Activated CD4-positive, alpha-beta T cell treated with anti-CD3 and anti-CD28 coated beads for 24 hours (primary cell): ENCODE measurements at places on chromosomes 12 and 14.

- DNase-seq, result no peak
These were observed 277.9 kb upstream of the E2F7 start for GRCh38 chr12:77343291-77343690.

DNA sequence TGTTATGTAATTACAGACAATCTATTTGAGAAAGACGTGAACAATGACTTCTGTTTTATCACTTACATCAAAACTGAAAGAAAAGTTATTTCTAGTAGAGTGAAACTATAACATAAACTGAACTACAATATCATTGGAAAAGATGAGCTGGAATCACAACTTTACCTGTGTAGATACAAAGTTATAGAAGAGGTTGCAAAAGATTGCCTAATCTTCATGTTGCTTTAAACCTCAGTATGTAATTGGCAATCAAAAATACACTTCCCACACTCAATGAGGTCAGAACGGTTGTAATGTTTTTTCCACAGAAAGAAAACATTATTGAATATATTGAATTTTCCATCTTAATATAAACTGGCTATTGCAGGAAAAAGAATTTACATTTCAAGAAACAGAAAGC lies 37.7 kb upstream of the GXYLT1 start:
- DNase-seq, result no peak

- DNase-seq, result no peak
These were observed at the start of gene CCDC63 for GRCh38 chr12:110846615-110847566. Gene CCDC63 (plus strand): TSS chr12:110846987. CDS start chr12:110852955, 5,968 bp downstream.

DNA sequence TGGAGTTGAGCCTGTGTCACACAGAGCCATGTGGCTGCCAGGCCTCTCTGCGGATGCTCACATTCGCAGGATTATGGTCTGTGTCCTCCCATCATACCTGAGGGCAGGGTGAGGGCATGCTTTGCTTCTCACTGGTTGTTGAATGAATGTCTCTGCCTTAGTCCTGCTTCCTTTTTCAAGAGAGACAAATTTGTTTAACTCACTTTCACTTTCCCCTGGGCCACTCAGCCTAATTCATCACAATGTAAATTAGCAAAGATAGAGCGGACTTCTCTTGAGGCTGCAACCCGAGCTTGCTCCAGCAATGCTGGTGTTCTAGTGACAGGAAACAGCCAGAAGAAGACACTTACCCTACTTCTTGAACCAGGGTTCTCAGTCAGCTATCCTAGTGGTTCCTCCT lies 35.5 kb upstream of the PAX9 start:
- no peak for DNase-seq

- no peak for DNase-seq
These were observed 22.9 kb upstream of the TCL1B start for GRCh38 chr14:95663226-95663797.

- no peak for DNase-seq
These were observed 34.5 kb upstream of the BICD1 start for GRCh38 chr12:32072102-32072501.

DNA sequence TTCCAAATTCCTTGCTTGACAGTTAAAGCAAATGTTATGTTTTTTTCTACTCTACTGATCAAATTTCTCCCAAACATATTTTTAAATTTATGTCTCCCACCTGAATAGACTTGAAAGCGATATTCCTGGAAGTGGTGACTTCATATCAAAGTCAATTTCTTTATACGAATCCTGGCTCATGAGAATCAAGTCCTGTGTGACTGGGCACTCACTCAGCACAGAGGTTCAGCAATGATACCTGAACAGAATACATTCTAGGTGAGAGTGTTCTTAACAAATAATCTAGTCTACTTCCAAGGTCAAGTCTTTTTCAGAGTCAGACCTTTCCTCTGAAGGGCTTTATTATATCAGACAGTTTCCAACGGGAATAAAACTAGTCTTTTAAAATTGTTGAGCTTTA lies 1070.6 kb downstream of the TRHDE start:
- DNase-seq, result no peak

GRCh38 chr14:72633551-72633950 lies 260.4 kb downstream of the DPF3 start:
- no peak for DNase-seq

DNA sequence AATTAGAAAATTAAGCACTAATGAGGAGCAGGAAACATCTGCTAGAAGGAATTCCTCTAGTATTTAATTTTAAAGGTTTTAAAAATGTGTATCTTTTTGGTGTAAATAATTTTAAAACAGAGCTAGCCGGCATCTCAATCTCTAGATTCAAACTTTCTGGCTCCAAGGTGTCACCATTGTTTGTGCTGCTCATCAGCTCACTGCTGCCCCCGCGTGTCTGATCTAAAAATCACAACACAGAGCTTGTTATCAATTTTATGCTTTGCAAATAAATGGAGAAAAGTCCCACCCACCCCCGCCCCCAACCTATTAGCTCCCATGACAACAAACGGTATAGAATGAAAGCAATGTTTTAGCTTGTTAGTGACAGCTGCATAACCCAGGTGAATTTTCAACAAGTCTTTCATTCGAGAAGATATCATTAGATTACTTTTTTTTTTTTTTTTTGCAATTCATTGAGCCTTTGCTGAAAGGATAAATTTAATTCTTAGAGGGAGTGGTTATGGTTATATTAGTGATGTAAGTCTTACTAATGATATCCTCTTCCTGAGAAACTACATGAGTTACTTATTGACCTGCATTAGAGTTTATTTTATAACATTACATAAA lies 11.3 kb upstream of the ABHD12B start:
- peak; percentile 90 for DNase-seq

- no peak for DNase-seq
These were observed 354.6 kb downstream of the NRXN3 start for GRCh38 chr14:78524766-78525165.

- no peak for DNase-seq
These were observed 60.2 kb downstream of the KDM2B start for GRCh38 chr12:121520586-121521086.

DNA sequence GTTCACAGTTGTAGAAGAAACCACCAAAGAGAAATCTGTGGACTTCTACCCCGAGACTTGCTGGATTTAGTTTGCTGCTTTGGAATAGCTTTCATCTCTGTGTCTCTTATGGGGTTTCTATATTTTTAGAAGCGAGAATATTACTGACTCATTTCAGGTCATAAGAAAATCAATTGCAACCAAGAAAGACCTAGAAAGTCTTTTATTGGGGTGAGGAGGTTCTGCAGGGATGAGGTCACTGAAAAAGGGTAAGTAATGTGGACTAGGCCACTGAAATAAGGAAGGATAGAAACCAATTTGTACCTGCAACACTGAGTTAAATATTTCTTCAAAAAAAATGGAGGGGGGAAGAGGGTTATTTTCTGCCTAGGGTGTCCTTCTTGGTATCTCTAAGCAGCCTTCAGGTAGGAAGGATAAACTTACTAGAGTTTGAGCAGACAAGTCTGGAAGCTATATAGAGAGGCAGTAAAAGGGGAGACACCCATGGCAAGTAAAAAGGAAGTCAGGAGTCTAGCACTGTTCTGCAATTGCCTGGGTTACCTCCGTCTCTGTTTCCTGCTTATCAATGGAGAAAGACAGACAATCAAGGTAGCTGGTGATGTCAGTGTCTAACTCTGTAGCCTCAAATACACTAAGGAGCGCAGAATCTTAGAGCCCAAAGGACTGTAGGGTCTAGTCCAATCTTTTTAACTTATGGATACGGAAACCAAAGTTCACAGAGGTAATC lies 19.6 kb upstream of the KERA start:
- DNase-seq, result no peak

DNA sequence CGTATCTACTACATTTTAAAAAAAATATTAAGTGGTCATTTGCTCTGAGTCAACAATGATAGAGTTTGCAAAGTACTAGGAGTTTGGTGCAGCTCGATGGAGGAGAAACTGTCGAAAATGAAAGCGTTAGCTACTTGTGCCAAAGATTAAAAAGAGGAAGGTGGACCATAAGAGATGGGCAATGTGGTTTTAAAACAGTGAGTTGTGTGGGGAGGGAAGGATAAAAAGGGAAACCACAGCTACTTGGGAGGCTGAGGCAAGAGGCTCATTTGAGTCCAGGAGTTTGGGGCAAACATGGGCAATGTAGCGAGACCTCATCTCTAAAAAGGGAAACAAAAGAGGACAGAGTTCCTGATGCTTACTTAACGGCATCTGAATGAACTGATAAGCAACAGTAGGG lies 18.2 kb upstream of the STRAP start:
- no peak for DNase-seq

DNA sequence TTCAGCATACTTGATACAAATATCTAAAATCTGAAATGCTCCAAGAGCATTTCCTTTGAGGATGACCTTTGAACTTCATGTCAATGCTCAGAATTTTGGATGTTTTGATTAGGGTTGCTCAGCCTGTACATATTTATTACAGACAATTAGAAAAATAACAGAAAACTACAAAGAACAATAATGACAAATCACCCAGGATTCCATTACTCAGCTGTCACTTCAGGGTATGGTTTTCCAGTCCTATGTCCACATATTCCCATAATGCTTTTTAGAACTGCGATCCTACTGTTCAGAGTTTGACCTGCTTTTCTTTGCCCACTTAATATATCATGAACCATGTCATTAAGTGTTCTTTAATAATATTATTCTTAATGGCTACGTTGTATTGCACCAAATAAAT lies 11.4 kb downstream of the DLGAP5 start:
- DNase-seq, result no peak

DNA sequence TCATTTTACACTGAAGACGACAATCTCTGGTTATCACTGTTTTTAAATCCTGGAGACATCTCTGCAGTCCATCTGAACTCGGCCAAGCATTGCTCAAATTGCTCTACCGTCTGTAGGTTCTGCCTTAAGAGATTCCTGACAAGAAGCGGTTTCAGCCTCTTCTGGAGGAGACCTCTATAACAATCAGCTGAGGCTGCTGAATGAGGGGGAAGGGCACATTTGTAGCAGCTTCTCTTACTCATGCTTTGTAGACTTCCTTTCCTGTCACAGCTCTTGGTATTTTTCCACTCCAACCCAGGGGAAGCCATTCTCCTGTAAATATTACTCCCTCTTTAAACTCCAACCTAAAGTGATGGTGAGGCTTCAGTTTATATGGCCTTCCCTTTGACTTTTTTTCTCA lies 3.0 kb downstream of the ARG2 start:
- no peak for DNase-seq

DNA sequence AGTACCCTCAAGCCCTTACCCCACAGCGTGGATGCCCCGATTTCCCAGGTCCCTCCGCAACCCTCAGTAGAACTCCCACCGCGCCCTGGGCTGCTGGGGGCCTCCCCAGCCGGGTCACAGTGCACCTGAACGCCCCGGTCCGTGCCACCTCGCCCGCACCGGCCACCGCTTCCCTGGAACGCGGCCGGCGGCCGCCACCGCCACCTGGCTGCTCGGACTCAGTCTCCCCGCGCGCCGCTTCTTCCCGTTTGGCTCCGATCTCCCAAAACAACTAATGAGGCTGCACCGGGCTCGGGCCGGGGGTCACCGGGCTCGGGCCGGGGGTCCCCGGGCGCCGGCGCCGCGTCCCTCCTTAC lies 1.0 kb downstream of the ITPK1 start:
- DNase-seq, result no peak

DNA sequence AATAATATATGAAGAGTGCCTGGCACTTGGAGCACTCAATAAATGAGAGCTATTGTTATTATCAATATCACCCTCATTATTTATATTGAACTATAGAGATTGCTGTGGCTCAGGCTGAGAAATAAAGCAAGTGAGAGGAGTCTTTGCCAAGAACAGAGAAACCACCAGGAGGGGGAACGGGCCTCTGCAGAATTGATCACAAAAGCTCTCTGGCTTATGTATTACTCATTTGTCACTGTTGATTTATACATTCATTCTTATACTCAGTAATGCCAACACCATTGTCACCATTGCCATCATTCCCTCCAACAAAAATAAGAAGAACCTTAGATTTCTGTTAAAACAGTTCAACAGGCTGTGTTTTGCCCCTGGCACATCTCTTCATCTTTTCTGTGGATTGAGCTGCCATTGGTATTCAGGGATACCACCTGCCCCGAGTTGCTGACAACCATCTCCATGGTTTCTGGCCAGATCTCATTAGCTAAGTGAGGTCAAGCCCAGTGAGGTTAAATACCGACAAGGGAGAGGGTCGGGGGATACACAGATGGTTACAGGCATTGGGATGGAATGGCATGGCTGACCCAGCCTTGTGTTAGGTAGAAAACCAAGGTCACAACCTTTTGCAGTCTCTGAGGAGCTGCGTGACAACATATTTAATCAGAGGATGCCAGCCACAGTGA lies 21.8 kb upstream of the PCNX1 start:
- DNase-seq, result no peak

DNA sequence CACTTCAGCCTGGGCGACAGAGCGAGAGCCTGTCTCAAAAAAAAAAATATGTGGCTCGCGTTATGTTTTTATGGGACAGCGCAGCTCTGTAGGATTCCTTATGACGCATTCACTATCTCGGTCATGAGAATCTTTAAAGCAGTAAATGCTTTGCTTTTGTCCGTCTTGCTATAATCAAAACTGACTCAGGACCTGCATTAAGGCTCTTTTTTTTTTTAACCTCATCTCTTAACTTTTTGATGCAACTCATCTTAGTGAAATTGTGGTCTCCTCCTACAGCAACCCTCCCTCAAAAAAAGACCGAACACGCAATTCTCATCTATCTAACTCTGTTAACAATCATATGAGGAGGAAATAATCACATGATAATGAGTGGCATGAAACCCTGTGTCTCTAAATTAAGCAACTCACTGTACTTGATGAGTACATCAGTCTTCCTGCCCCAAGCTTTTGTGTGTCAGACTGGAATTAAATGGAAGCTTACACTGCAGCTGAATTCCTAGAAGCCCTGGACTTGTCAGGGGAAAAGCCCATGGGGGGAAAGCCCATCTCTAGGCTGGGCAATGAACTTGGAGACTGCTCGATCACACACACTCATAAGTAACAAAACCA lies 4.3 kb downstream of the P2RX4 start:
- no peak for DNase-seq
